Ecto neural progenitor cell (in vitro differentiated cells): ENCODE measurements at places on chromosomes 13 and 19.

DNA sequence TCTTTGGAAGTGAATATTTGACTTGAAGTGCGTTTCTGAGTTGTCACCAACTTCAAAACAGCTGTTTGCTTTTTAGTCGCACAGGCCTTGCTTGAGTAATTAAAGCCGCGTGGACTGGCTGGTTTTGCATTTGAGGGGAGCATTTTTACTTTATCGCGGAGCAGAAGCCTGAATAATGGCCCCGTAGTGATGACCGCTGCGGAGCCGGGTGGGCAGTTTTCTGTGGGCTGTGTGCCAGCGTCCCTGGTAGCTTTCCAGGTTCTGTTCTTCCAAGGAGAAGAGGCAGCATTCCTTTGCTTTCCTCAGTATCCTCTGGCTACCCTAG lies 1.1 kb downstream of the NAA16 start:
- no peak for DNase-seq

- no peak for DNase-seq
These were observed 55.1 kb downstream of the LMO7 start for GRCh38 chr13:75691183-75691582.

DNA sequence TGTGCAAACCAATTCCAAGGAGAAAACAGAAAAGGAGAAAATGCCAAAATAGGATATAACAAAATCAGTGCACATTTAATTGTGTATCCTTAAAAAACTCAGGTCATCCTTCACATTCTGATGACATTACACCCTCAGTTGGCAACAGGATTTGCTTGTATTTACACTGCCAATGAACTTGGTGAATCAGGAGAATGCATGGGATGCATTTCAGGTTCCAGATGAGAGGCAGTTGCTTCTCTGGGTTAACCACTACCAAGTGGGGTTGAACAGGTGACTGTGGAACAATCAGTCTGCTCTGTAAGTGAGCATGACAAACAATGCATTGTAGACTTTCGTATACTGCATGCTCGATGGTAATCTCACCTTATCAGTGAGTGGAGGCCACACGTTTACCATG lies 79.1 kb downstream of the STARD13 start:
- no peak for DNase-seq

DNA sequence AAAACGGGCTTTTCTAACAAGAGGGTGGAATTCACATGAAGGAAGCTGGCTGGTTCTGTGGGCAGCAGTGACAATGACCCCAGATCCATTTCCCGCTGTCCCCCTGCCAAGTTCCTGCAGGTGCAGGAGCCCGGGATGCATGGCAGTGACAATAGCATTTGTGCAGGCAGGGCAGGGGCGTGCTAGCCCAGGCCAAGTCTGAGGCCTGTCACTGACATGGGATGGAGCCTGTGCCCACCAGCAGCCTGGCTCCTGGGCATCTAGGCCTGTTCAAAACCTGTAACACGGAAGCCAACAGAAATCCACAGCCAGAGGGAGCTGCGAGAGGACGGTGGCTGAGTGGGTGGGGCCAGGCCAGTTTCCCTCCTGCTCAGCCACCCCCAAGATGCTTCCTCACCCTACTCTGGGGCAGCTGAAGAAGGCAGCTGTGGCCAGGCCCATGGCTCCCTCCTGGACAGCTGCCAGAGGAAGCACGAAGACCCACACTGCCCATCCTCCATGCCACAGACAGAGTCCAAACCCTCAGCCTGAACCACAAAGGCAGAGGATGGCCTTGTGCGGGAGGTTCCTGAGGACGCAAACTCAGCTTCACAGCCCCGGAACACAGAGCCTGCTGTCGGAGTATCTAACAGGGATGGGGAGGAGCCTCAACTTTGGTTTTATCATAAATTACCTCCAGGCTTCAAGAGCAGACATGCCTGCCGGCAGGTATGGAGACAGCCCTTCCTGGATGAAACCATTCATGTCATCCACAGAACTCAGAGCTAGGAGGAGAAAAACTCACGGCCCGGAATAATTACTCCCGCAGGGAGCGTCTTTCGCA lies 74.0 kb downstream of the CEBPG start:
- DNase-seq = no peak

DNA sequence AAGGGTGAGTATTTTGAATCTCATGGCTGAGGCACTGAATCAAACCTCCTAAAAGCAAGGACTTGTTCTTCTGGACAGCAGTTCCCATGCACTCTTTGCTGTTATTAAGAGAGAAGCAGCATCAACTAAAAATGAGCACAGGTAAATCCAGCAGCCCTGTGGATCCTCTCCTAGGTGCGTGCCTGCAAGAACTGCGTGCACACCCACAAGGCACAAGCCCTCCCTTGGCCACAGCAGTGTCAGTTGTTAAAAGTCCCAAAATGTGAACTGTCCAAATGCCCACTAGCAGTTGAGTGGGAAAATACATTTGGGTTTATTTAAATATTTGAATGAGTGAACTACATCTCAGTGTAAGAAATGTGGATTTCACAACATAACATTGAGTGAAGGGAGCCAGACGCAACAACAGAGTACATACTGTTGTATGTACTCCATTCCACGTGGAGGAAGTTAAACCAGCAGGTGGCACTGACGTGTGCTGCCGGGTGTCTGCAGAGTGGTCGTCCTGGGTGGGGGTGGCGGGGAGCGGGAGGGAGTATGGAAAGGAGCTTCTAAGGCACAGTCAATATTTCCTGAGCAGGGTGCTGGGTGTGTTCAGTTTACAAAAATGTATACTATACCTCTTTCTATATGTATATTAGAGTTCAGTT lies 266.4 kb downstream of the NALCN start:
- no peak for DNase-seq

DNA sequence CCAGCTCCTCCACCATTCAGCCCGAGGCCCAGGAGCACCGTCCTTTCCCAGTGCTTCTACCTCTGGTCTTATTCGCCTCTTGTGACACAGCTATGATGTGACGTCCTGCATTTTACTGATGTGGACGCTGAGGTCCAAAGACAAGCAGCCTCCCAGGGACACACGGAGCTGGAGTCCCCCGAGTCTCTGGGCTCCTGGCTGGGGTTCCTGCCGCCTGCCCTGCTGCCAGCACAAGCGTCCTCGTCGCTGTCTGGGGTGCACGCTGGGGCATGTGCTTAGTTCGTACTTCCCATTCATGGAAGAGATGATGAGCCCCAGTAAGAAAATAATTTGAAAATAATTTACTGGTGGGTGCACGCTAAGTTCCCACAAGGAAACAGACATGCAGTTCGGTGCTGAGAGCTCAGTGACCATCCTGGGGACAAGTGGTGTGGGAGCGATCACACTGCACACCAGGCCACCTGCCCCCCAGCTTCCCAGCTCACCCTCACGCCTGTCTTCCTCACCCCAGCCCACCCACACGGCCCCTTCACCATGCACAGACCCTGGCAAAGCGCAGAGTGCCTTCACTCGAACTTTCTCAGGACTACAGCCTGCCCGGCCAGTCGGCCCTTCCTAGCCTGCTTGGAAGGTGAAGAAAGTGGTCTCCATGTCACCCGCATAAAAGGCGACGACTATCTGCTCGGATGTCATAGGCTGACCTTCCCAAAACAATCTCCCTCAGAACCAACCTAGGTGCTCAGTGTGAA lies 14.2 kb upstream of the CFAP97D2 start:
- no peak for DNase-seq

DNA sequence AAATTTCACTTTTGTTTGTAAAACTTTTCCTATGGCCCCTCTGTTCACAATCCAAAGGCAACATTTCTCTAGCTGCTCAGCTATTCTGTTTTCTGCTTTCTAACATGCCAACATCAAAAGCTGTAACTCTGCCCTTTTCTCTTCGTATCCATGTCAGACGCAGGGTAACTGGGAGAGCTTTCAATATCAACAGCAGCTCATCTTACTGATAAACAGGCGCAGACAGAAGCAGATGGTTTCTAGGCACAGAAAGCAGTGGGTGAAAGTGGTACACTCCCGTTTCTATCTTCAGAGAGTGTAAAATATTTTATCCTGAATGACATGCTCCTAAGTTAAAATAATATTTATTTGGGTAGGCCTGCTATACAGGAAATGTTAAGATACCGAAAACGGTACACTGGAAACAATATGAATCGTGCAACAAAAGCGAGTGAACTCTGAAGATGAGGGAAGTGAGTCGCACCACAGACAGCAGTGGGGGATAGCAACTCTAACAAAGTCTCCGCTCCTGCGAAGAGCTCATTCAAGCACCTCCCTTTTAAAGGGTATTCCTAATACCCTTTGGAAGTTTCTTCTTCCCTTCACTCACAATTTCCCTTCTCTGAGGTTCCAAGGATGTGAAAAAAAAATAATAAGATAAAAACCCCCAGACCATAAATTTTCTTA lies 798.3 kb downstream of the GPC5 start:
- no peak for DNase-seq

DNA sequence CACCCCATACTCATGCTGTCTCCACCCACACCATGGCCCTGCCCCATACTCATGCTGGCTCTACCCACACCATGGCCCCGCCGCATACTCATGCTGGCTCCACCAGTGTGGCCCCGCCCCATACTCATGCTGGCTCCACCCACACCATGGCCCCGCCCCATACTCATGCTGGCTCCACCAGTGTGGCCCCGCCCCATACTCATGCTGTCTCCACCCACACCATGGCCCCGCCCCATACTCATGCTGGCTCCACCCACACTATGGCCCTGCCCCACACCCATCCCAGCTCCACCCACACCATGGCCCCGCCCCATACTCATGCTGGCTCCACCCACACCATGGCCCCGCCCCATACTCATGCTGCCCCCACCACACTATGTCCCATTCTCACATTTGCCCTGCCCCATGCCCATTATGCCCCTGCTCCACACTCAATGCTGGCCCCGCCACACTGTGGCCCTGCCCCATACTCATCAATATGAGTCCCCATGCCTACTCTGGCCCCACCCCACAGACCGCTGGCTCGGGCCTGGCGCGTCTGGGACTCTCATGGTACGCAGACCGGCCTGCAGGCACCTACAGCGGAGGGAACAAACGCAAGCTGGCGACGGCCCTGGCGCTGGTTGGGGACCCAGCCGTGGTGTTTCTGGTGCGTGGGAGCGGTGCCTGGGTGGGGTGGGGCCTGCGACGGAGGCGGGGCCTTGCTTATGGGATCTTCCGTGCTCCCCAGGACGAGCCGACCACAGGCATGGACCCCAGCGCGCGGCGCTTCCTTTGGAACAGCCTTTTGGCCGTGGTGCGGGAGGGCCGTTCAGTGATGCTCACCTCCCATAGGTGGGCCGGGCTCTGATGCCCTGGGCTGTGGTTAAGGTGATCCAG lies 3.7 kb upstream of the ARHGAP45 start:
- no peak for DNase-seq
